Activated CD8-positive, alpha-beta memory T cell treated with anti-CD3 and anti-CD28 coated beads for 24 hours (primary cell): ENCODE measurements at places on chromosomes 5 and 9.

- no peak for DNase-seq
Measured at GRCh38 chr5:94517490-94518488, 100.6 kb downstream of the KIAA0825 start.

- no peak for DNase-seq
Measured at GRCh38 chr5:8057769-8058168, 188.8 kb downstream of the MTRR start.

DNA sequence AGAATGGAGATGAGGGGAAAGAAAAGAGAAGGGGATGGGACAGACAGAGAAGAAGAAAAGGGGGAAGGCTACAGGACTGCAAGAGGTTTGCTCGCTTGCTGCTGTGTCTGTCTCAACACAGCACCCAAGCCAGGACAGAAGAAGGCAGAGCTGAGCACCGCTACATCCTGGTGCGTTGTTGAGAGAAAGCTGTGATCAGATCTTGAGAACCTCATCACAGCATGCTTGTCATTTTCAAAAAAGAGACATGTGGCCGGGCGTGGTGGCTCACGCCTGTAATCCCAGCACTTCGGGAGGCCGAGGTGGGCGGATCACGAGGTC is 110.9 kb downstream of the NXNL2 start:
- no peak for DNase-seq

- no peak for DNase-seq
Measured at GRCh38 chr5:164876793-164877192, 1371.4 kb downstream of the MAT2B start.

DNA sequence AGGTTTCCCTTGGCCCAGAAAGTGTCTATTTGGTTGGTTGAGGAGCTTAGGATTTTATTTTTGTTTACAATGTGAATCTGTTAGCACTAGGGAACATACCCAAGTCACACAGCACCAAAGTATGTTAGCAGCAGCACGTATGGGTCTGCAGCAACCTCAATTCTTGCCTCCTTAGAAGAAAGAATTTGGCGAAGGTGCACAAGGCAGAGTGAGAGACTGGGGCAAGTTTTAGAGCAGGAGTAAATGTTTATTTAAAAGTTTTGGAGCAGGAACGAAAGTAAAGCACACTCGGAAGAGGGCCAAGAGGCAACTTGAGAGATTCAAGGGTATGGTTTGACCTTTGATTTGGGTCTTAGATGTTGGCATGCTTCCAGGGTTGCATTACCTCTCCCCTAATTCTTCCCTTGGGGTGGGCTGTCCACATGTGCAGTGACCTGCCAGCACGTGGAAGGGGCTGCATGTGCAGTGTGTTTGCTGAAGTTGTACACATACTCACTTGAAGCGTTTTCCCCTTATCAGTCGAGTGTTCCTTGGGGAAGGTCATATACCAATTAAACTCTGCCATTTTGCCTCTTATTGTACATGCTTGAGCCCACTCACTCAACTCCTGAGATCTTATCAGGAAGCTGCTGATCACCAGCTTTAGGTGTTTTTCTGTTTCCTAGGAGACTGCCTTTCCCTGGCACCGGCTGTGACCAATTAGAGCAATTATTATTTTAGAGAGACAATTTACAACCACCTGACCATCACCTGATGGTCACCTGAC is 64.9 kb upstream of the SHC3 start:
- no peak for DNase-seq

- DNase-seq: no peak
Measured at GRCh38 chr9:1327467-1327866, 277.3 kb downstream of the DMRT2 start.

- DNase-seq: no peak
Measured at GRCh38 chr9:35075358-35075757, 2.9 kb upstream of the VCP start.

GRCh38 chr5:94312298-94312697 is 306.1 kb downstream of the KIAA0825 start:
- DNase-seq: no peak

DNA sequence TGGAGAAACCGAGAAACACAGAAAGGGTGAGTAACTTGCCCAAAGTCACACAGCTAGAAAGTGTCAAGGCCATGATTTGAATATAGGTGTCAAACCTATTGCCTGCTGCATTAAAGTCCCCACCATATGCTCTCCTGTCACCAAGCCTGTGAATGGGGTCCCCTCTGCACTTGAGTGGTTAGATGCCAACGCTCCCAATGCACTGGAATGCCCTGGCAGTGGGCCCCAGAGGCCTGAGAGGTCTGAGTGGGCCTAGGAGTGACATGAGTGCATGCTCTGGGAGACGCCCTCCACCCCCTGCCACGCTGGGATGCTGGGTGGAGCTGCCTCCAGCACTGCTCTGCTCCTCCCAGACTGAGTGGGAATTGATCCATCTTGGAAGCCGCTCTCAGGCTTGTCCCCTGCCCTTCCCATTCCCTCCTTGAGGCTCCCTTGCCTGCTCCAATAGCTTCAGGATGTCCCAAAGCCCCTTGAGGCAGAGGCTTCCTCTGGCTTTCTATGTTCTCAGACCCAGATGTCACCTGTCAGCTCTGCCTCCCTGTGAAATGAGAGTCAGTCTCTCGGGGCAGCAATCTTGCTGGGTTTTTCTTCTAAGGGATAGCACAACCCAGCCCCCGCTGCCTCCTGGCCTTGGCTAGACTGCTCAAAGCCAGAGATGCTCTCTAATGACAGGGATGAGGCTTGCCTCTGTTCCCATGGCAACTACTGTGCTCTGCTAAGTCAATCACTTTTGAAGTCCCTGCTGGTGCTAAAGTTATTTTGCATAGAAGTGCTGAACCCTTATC is 6.6 kb upstream of the ARSI start:
- DNase-seq: no peak

- DNase-seq: no peak
Measured at GRCh38 chr5:40518485-40518917, 161.2 kb upstream of the PTGER4 start.

DNA sequence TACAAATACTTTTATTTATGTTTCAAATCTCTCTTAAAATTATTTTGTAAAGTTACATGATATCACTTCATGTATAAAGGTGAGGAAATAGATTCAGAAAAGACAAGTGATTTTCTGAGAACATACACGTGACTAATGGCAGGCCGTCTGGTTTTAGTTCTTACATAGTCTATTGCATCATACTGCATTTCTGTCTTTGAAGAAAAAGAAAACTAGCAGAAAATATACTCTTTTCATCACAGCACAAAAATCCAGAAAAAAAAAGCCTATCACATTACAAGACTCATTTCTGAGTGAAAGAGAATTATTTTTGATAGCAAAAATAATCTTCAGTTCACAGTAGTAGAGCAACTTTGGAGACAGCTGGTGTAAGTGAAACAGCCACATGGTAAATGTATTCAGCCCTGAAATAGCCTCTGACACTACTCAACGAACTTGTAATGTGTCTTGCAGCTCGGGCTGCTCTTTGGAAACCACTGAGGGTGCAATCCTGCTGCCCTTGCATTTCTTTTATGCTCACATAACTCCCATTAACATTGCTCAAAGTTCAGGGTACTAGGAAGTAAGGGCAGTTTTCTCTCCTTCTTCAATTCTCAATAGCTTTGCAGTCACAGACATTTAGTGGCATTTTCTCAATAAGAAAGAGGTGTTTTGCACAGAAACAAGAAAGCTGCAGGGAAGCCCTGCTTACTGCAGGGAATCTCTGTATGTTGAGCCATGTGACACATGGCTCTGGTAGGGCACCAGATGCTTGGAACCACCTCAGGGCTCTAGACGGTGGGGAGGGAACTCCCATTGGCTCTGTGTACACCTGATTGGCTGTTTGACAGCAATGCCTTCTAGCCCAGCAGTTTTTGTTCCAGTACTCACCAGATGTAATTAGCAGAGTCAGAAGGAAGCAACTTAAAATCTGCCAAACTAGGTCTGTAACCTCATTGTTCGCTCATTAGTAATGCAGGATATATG is 845.3 kb upstream of the PTPRD start:
- no peak for DNase-seq

DNA sequence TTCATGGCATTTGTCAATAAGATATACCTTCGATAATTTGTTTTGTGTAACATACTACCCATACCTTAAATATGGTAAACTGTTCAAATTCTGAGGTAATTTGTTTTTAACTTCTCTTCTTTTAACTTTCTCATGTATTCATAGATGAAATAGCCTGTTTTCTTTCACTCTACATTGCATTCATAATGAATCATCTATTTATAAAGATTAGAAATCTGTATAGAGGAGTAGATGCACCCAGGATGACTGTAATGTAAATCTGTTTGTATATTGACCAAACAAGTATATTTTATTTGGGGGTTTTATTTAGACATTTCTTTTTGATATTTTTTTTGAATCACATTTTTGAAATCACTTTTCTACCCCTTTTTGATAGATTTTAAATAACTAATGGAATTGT is 144.6 kb downstream of the CD180 start:
- DNase-seq: no peak

GRCh38 chr5:72464071-72464470 is 43.1 kb downstream of the ZNF366 start:
- no peak for DNase-seq

DNA sequence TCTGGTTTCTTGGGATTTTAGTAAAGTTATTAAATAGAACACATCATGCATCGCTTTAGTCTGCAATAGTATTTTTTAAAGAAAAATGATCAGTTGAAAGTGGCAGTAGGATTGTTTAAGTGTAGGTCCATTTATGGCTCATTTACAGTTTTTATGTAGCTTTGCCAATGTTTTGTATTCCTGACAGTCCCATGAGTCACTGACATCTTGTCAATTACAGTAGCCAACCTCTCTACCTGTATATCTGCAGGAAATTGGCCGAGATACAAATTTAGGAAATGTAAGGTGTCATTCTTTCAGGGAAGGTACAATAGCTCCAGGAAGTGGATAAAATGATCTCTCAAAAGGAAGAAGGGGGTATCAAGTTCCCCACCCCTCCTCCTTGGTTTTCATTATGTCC is 47.7 kb upstream of the MTAP start:
- DNase-seq: no peak

GRCh38 chr5:115778417-115778816 is 38.0 kb downstream of the CDO1 start:
- no peak for DNase-seq

DNA sequence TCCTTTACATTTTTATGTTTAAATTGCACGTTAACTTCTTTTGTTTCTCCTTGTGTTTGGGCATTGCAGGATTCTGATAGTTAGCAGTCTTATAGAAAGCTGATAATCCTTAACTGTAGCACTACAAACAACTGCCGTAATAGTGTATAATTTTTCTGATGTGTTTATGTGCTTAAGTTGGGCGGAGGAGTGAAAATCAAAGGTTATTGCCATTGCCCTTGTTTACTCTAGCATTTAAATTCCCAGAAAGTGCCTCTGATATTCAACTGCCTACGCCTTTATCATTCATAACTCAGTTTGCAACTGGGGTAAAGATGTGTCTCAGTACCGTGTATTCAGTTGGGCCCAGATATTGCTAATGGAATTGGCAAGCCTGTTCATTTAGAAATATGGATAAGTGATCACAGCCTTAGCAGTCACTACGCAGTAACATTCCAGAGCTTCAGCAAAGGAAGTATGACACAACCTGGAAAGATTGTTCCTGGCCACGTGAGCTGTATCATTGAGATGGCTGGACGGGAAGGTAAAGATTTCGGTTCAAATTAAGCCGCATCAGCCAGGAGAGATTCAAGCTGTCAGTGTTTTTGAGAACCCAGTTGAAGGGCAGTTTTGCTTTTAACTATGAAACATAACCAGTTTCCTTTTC is 28.1 kb upstream of the LRRTM2 start:
- DNase-seq: no peak

DNA sequence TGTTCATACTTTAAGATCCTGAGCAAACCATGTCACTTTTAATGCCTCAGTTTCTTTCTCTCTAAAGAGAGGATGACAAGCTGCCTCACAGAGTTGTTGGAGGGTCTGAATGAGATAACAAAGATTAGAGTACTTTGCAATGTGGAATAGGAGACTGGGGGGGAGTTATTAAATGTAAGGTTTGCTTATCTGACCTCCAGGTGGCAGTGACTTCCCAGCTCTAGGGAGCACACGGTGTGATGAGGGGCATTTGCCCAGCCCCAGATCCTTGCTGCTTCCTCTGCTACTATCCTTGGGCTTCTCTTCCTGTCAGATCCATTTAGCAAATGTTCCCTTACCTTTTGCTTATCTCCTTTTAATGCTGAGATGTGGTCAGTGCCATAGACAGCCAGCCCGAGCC is 30.7 kb downstream of the ENHO start:
- DNase-seq: no peak

- DNase-seq: no peak
Measured at GRCh38 chr9:89748831-89749499, 144.2 kb downstream of the GADD45G start.

DNA sequence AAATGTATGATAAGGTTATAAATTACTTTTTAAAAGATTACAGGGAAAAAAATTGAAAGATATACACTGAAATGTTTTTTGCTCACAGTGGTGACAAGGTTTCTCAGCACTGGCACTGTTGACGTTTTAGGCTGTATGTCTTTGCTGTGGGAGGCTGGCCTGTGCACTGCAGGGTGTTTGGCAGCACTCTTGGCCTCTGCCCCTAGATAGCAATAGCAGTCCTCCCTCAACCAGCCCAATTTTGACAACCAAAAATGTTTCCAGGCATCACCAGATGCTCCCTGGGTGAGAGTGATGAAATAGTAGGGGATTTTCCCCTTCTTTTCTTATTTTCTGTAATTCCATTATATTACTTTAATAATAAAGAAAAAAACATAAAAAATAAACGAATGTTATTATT is 3.3 kb downstream of the CD274 start:
- no peak for DNase-seq

GRCh38 chr9:136011703-136012496 is 50.7 kb upstream of the UBAC1 start:
- no peak for DNase-seq

- DNase-seq: no peak
Measured at GRCh38 chr9:108078375-108078774, 588.8 kb upstream of the KLF4 start.

DNA sequence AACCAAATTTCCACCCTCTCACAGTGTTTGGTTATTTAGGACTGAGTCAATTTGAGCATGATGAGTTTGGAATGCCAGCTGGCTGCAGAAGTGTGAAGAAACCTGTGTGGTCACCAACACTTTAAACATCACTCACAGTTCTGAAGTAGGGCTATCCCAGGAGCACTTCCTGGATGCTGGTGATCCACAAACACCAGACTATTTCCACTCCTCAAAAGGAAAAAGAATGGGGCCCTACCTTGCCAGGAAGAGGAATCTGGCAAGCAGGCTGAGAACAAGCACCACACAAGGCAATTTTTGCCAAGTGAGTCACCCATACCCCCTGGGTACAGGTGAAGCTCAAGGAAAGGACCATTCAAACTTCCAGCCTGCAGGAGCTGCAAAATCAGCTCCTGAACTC is 294.2 kb upstream of the PTGER4 start:
- no peak for DNase-seq

DNA sequence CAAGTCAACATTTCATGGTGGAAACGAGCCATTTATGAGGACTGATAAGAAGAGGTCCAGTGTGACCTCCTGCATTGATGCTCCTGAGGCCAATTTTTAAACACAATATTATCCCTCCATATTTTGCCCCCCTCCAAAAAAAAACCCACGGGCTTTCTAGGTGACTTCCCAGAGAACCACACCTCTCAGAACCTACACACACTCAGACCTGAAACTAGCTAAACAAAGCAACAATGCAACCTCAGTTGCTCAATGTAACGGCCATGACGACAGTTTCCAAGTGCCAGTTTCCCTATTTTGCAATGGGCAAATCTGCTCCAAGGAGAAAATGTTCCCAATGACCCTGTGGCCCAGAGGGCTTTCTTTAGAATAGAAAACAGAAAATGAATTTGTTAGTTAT is 3.5 kb downstream of the NRG2 start:
- no peak for DNase-seq

- DNase-seq: no peak
Measured at GRCh38 chr9:137738703-137739102, 119.9 kb downstream of the EHMT1 start.
